ENCODE measurements at places on chromosomes 4 and X. TPM values are rescaled to one million over a fixed set of nuclear protein-coding genes. Genes with fewer than 3 reads are reported as not detected.

DNA sequence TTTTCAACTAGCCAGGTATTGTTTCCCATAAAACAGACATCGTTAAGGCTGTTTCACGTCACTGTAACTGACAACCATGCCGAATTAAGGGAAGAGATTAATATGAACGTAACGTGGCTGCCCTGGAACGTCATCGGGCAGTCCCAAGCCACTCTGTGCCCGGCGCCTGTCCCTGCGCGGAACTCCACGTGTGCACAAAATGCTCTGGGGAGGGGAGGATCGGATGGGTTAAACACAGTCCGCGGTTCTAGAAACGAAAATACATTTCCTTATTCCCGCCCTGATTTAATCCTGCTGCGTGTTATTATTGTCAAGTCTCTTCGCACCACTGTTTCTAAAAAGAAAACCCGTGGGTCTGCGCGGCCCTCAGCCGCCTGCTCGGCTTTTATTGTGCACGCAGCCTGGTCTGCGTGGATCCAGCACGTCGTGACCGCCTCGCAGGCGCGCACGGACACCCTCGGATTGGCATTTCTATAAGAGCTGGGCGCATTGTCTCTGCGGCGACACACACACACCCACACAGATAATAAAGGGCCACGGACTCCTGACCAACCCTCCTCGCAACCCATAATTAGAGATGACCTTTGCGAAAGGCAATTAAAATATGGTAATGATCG is 69.6 kb upstream of the BCOR start:
- H3K4me1 ChIP-seq: no peaks in the 10 kb centered on the region
- no peak for DNase-seq
- peak overlapping the region; percentile 6 for H3K27ac ChIP-seq
- peak overlapping the region; percentile 45 for H3K4me3 ChIP-seq
- H3K36me3 ChIP-seq: no peaks in the 10 kb centered on the region

- H3K27ac ChIP-seq: no peak overlapping the region
- H3K4me1 ChIP-seq: no peaks in the 10 kb centered on the region
- H3K27me3 ChIP-seq: no peaks in the 10 kb centered on the region
Measured at GRCh38 chr4:54144199-54144598, 44.2 kb downstream of the GSX2 start.

- no peak overlapping the region for H3K27ac ChIP-seq
- H3K4me3 ChIP-seq: peak overlapping the region; percentile 35
- no peaks in the 10 kb centered on the region for H3K27me3 ChIP-seq
- no peak for DNase-seq
Measured at GRCh38 chr4:100895556-100896197, 377.9 kb upstream of the EMCN start.

The MAGIX gene
- 1.3 TPM for total RNA-seq

DNA sequence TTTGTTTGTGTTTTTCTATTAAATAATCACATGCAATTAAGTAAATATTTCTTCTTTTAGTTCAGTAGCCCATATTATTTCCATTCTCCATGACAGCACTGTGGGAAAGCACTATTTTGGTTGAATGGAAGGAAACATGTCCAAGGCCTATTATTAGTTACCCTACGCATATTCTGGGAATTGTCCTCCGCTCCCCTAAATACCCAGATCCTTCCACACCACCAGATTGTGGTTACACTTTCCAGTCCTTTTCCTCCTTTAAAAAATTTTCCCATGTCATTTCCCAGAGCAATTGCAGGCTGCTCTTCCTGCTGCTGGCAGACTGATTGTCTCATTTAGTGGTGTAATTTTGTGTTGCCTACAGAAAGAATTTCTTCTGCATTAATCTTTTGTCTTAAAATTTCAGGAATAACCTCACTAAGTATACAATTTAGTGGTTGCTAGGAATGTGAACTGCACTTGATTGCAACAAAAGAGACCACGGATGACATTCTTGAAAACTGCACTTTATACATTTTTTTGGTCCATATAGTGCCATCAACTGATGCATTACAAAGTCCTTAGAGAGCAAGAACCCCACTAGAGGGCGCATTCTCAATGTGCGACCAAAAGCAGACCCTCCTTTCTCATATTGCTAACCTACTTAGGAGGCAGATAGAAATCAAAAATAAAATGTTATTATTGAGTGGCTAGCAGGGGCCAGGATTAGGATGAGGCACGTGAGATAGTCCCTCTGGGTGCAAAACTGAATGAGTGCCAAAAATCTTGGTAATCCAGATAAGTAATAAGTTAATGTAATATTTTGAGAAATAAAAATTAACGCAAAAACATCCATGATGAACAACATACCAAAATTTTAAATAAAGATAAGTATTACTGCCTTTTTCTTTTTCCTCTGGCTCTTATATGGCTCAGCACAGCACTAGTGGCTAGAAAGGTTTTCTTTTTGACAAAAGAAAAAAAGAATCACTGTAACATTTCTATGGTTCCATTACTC is 98.8 kb upstream of the IQCM start:
- H3K36me3 ChIP-seq: no peaks in the 10 kb centered on the region
- H3K4me1 ChIP-seq: no peaks in the 10 kb centered on the region
- no peak for DNase-seq

GRCh38 chr4:11487868-11488544 is 59.3 kb upstream of the HS3ST1 start:
- no peak overlapping the region for H3K4me3 ChIP-seq
- no peak for DNase-seq
- no peaks in the 10 kb centered on the region for H3K4me1 ChIP-seq
- H3K27ac ChIP-seq: no peak overlapping the region
- no peaks in the 10 kb centered on the region for H3K36me3 ChIP-seq

- no peak for DNase-seq
- no peaks in the 10 kb centered on the region for H3K4me1 ChIP-seq
- no peak overlapping the region for H3K4me3 ChIP-seq
- no peaks in the 10 kb centered on the region for H3K27me3 ChIP-seq
- no peak overlapping the region for H3K27ac ChIP-seq
Measured at GRCh38 chr4:8292478-8293107, 23.0 kb downstream of the HTRA3 start.

- no peaks in the 10 kb centered on the region for H3K4me1 ChIP-seq
- H3K27ac ChIP-seq: peak overlapping the region; percentile 50
- H3K4me3 ChIP-seq: no peak overlapping the region
- H3K27me3 ChIP-seq: no peaks in the 10 kb centered on the region
Measured at GRCh38 chr4:139208404-139208945, 31.5 kb upstream of the ELF2 start.

DNA sequence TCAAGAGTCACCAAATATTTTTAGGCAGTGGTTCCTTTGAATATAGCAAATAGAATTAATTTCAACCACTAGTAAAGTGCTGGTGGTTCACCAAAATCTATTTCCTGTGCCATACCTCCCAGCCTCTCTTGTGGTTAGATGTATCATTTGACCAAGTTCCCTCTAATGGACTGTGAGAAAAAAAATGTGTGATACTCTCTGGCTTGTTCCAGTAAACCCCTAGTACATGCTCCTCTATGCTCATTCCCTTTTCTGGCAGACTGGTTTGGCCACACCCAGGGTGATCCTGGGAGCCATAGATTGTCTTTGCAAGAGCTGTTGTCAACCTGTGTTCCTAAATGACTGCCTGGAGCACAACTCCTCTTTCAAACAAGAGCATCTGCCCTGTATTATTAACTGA is 109.5 kb downstream of the FRAS1 start:
- no peak overlapping the region for H3K4me3 ChIP-seq
- no peaks in the 10 kb centered on the region for H3K27me3 ChIP-seq
- H3K27ac ChIP-seq: no peak overlapping the region
- no peaks in the 10 kb centered on the region for H3K4me1 ChIP-seq
- DNase-seq: no peak
- H3K36me3 ChIP-seq: no peaks in the 10 kb centered on the region

The C1QTNF7 gene
- 14.9 TPM for total RNA-seq

The ZNF182 gene
- total RNA-seq: 4.5 TPM

- no peak overlapping the region for H3K4me3 ChIP-seq
- peak overlapping the region; percentile 32 for H3K27ac ChIP-seq
- no peaks in the 10 kb centered on the region for H3K36me3 ChIP-seq
- H3K27me3 ChIP-seq: no peaks in the 10 kb centered on the region
- H3K4me1 ChIP-seq: no peaks in the 10 kb centered on the region
Measured at GRCh38 chr4:184370711-184371389, 103.5 kb downstream of the IRF2 start.

The MTMR8 gene
- total RNA-seq: 3.6 TPM

- no peak overlapping the region for H3K27ac ChIP-seq
- H3K36me3 ChIP-seq: no peaks in the 10 kb centered on the region
- H3K4me1 ChIP-seq: no peaks in the 10 kb centered on the region
- no peak for DNase-seq
Measured at GRCh38 chr4:148027201-148027600, 295.3 kb downstream of the ARHGAP10 start.

The CRMP1 gene
- total RNA-seq: 1.3 TPM

DNA sequence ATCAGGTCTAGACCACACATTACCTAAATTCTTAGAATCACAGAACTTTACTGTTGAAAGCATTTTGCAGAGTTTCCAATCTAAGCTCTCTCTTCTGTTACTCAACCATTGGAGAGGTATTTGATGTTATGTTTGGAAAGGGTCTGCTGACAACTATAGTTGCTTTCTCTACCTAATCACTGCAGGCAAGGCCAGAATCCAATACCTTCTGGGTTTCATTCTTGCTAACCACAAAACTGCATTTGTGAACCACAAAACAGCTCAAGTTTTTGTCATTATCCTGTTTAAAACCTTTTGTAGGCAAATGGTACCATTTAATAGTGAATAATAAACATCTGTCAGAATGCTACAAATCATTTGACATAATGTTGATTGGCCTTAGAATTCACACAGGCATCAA is 380.1 kb downstream of the GASK1B start:
- DNase-seq: no peak
- H3K4me1 ChIP-seq: no peaks in the 10 kb centered on the region
- H3K4me3 ChIP-seq: no peak overlapping the region
- H3K27ac ChIP-seq: no peak overlapping the region

The NHSL2 gene
- total RNA-seq: 5.8 TPM

The SORCS2 gene
- total RNA-seq: 1.3 TPM

GRCh38 chrX:42752730-42753129 is 25.2 kb downstream of the PPP1R2C start:
- DNase-seq: no peak
- no peaks in the 10 kb centered on the region for H3K36me3 ChIP-seq
- no peaks in the 10 kb centered on the region for H3K27me3 ChIP-seq
- H3K27ac ChIP-seq: no peak overlapping the region
- H3K4me3 ChIP-seq: no peak overlapping the region

- H3K36me3 ChIP-seq: no peaks in the 10 kb centered on the region
- no peaks in the 10 kb centered on the region for H3K4me1 ChIP-seq
- no peak overlapping the region for H3K4me3 ChIP-seq
- peak overlapping the region; percentile 22 for H3K27ac ChIP-seq
Measured at GRCh38 chrX:20066968-20067708, 49.6 kb downstream of the MAP7D2 start.

DNA sequence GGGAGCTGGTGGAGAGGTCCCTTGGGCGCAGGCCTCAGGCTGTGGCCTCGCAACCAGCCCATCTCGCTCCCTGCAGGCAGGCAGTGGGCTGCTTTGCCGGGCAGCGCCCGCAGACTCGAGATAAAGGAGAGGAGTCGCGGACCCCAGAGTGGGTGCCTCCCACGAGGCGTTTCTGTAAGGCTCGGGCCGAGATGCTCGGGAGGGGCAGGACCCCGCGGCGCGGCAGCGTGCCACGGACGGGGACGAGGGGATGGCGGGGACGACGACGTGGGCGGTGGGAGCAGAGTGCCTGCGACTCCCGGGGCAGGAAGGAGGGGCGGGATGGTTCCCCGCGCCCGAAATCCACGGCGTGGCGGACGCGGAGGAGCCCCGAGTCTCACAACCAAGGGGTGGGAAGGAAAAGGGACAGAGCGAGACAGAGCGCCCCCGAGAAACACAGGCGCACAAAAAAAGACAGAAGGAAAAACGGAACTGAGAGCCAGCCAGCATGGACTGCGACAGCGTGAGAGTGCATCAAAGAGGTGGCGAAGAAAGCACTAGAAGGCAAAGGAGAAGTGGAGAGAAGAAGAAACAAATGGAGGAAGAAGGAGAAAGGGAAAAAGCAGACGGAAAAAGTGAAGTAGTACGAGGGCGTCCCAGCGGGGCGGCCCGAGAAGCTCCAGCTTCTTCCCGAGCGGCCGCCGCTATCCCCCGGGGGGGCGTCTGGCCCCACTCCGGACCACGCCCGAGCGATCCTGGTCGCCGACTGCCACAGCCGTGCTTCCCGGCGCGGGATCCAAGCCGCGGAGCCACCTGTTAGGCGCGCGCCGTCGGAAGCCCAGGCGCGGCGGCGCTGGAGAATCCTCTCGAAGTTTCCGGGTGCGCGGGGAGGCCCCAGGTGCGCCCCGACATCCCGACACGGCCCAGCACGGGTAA is 1.5 kb downstream of the BEND4 start:
- H3K27me3 ChIP-seq: peaks cover 12% of the 10 kb centered on the region
- H3K27ac ChIP-seq: no peak overlapping the region
- H3K4me3 ChIP-seq: peak overlapping the region; percentile 67
- H3K36me3 ChIP-seq: no peaks in the 10 kb centered on the region
- no peak for DNase-seq
- H3K4me1 ChIP-seq: peaks cover 5% of the 10 kb centered on the region

The SATL1 gene
- total RNA-seq: not detected

The MAOA gene
- 128 TPM for total RNA-seq

- peaks cover 21% of the 10 kb centered on the region for H3K27me3 ChIP-seq
- no peak for DNase-seq
- H3K4me3 ChIP-seq: no peak overlapping the region
Measured at GRCh38 chrX:15401378-15401777, 17.2 kb upstream of the VEGFD start.

The SPP1 gene
- 25.0 TPM for total RNA-seq

The PARM1 gene
- total RNA-seq: 12.1 TPM

DNA sequence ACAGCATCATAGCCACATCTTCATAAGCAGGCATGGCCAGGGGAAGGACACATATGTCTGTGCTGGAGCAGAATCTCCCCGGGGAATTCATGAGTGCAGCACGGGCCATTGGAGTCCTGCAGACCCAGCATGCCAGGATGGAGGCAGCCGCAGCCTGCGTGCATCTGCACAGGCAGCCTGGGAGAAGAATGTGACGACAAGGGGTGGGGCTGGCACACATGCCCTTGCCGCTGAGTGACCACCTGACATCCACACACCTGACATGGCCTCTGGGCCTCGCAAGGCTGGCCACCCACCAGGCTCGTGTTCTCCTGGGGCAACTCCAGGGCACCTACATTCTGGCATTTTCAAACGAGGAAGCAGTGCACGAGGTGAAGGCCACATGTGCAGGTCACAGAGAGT is 66.2 kb upstream of the AFAP1 start:
- DNase-seq: no peak
- H3K4me1 ChIP-seq: no peaks in the 10 kb centered on the region
- H3K36me3 ChIP-seq: no peaks in the 10 kb centered on the region
- no peak overlapping the region for H3K4me3 ChIP-seq
- no peaks in the 10 kb centered on the region for H3K27me3 ChIP-seq
- H3K27ac ChIP-seq: no peak overlapping the region

The DGKK gene
- total RNA-seq: not detected

GRCh38 chr4:89055157-89056080 is 1.6 kb downstream of the FAM13A start:
- DNase-seq: no peak
- H3K36me3 ChIP-seq: no peaks in the 10 kb centered on the region
- H3K27me3 ChIP-seq: no peaks in the 10 kb centered on the region
- H3K27ac ChIP-seq: peak overlapping the region; percentile 76
- H3K4me3 ChIP-seq: peak overlapping the region; percentile 48

The ETDA gene
- total RNA-seq: not detected

GRCh38 chr4:3062471-3062870 is 11.9 kb downstream of the HTT-AS start:
- no peak for DNase-seq
- H3K27ac ChIP-seq: no peak overlapping the region
- no peaks in the 10 kb centered on the region for H3K4me1 ChIP-seq
- no peak overlapping the region for H3K4me3 ChIP-seq

The AVPR2 gene
- 5.9 TPM for total RNA-seq

Measured in breast epithelium (tissue), 4 donors.